ENCODE measurements at places on chromosomes 13 and 19. TPM values are rescaled to one million over a fixed set of nuclear protein-coding genes. Genes with fewer than 3 reads are reported as not detected.

The LGALS14 gene
- not detected for total RNA-seq

The MAST1 gene
- 0.97 TPM for total RNA-seq

The CEACAM7 gene
- not detected for total RNA-seq

The PCP2 gene
- total RNA-seq = not detected

GRCh38 chr19:6020166-6020882 lies 42.4 kb upstream of the RANBP3 start:
- DNase-seq = peak; percentile 78
- H3K36me3 ChIP-seq = peaks cover 4% of the 10 kb centered on the region
- H3K4me1 ChIP-seq = peaks cover 24% of the 10 kb centered on the region
- H3K4me3 ChIP-seq = no peak overlapping the region
- H3K27me3 ChIP-seq = no peaks in the 10 kb centered on the region

DNA sequence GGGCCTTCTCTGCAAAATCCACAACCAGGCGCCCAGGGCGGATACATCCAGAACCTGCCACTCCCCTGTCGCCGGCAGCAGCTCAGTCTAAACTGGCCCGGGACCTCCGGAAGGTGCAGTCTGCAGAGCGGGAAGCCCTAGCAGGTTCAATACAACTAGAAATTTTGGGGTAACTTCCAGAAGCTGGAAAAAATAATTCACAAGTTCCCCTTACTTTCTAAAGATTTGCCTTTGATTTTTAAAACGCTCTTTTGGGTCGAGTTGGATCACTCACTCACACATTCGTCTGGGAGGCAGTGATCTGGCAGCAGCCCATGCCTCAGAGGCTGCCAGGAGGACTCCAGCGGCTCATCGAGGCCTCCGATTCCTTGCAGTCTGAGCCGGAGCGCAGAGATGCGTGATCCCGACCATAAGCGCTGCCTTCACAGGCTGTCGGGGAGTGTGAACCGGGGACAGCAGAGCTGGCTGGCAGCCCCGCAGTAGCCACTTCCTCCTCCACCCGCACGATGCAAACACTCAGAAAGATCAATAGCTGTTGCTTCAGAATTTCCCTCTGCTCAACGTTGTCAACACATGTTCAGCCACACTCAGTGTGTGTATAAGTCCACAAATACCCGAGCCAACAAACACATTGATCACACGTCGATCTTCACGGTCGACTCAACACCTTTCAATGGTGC lies 35.6 kb upstream of the ZNF507 start:
- no peaks in the 10 kb centered on the region for H3K36me3 ChIP-seq
- DNase-seq = no peak
- peaks cover 2% of the 10 kb centered on the region for H3K27me3 ChIP-seq
- H3K4me3 ChIP-seq = no peak overlapping the region
- no peaks in the 10 kb centered on the region for H3K4me1 ChIP-seq

DNA sequence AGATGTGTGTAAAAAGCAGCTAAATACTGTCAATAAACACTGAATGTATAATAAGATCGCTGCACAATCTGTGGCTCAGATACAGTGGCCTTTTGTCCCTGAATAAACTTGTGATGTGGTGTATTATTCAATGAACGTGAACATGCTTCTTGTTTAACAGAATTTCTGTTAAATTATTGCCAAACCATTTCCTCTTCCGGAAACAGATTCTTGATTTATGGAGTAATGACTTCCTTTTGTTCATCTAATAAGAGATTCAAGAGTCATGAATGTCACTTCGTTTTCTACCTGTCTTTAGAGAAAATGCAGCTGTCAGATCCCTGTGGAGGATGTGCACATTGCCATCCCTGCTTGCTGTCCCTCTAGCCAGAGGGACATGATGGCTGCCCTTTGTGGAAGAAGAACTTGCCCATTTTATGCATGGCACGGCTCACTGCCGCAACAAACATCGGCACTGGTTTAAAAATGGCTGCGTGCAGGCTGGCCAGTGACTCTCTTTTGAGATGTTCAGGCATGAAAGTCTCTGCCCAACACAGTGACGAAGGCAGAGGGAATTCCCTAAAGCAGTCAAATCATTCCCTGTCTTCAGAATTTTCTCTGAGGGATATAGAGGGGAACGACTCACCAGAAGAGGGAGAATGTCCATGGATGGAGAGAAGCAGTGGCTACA lies 3.1 kb upstream of the TNFSF13B start:
- no peak overlapping the region for H3K4me3 ChIP-seq
- peaks cover 13% of the 10 kb centered on the region for H3K4me1 ChIP-seq
- no peak overlapping the region for H3K27ac ChIP-seq
- H3K27me3 ChIP-seq = no peaks in the 10 kb centered on the region

GRCh38 chr19:5586300-5587070 lies 18.7 kb upstream of the TINCR start:
- H3K36me3 ChIP-seq = peaks cover 20% of the 10 kb centered on the region
- H3K27ac ChIP-seq = no peak overlapping the region
- no peaks in the 10 kb centered on the region for H3K27me3 ChIP-seq
- peaks cover 9% of the 10 kb centered on the region for H3K4me1 ChIP-seq
- peak; percentile 65 for DNase-seq

DNA sequence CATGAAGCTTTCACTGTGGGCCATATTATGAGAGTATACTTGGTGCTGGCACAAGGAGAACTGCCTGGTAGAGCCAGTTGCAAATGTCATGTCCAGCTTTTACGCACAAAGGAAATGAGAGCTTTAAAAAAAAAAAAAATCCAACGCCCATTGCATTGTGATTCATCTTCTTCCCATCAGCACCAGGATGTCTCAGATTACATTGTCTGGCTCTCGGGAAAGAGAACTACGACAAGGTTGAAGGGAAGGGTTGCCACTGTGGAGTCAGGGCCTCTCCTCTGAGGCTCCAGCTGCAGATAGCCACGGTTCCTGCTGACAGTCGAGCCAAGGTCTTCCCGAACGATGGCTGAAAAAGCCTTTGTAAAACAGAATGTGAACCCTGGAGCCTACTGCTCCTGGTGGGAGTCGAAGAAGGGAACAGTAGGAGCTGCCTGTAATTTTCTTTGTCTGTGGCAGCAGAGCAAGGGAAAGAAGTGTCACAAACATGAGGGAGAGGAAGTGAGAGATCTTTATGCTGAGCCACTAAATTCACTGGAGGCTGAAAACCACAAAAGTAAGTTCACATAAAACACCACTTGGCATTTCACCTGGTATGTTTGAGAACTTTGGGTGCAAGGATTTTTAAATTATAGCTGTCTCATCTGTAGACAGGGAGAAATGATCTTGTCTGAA lies 704.7 kb downstream of the DIAPH3 start:
- peak overlapping the region; percentile 93 for H3K27ac ChIP-seq
- H3K4me3 ChIP-seq = peak overlapping the region; percentile 52
- H3K36me3 ChIP-seq = no peaks in the 10 kb centered on the region
- H3K27me3 ChIP-seq = no peaks in the 10 kb centered on the region
- H3K4me1 ChIP-seq = peaks cover 15% of the 10 kb centered on the region
